ENCODE measurements at places on chromosomes 1 and 21. TPM values are rescaled to one million over a fixed set of nuclear protein-coding genes. Genes with fewer than 3 reads are reported as not detected.

DNA sequence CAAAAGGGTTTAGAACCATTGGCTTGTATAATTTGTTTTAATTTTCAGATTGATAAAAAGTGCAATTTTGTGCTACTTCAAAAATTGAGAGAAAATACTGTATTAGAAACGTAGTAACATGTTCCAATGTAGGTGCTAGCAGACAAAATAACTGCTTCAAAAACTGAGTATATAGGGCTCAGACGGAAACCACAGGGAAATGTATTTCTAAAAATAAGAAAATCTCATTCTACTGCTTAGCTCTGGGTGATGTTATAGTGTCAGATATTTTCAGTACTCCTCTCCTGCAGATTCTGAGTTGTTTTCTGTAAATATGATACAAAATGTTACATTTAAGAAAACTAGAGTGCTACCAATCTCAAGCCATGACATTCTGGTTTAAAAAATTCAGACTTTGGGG, 55.4 kb downstream of the KCNK2 start:
- H3K27ac ChIP-seq, result no peak overlapping the region
- H3K27me3 ChIP-seq, result no peaks in the 10 kb centered on the region
- no peak for DNase-seq
- no peaks in the 10 kb centered on the region for H3K4me1 ChIP-seq

BSND gene
- not detected for total RNA-seq

CFH gene
- total RNA-seq, result 12.8 TPM

- no peak overlapping the region for H3K4me3 ChIP-seq
- no peak for DNase-seq
- H3K27ac ChIP-seq, result no peak overlapping the region
- peaks cover 14% of the 10 kb centered on the region for H3K27me3 ChIP-seq
Observed at GRCh38 chr1:213994888-213995287, 7.1 kb downstream of the PROX1 start.

DNA sequence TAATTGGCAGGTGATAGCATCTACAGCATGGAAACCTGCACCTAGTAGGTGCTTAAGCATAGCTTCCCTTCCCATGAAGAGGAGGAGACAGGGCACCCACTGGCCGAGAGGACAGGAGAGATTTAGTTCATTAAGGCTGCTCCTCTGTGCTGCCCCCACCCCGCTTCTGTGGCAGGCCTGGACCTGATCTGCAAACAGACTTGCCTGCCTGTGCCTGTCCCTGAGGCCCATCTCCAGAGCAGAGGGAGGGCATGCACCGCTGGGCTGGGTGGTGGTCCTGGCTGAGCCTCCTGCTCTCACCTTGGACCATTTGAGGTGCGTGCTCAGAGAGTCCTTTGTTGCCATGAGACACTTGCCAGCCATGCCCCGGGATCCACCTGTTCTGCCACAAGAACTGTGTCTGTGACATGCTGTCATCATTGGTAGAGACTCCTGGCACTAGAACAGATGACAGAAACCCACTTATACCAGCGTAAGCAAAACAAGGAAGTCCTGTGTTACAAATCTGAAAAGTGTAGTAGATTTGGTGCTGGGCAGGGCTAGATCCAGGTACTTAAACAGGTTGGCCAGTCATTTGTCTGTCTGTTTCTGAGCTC, 55.6 kb downstream of the PTPRF start:
- H3K36me3 ChIP-seq, result peaks cover 16% of the 10 kb centered on the region
- peaks cover 15% of the 10 kb centered on the region for H3K4me1 ChIP-seq
- H3K4me3 ChIP-seq, result no peak overlapping the region
- no peak for DNase-seq
- no peak overlapping the region for H3K27ac ChIP-seq

HSPA6 gene
- total RNA-seq, result 0.54 TPM

DNA sequence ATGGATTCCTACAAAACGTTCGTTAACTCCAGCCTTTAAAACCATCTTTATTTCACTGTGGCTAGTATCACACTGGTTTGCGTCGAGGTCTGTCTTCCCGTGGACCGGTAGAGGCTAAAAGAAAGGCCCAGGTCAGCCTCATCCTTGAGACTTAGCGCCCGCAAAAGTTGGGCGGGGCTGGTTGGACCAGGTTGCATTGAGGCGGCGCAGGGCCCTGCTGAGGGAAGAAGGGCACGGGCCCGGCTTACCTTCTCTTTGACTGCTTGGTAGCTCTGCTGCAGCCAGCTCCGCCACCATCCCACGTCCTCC, 455 bp downstream of the BSDC1 start:
- peaks cover 4% of the 10 kb centered on the region for H3K4me1 ChIP-seq
- H3K27me3 ChIP-seq, result no peaks in the 10 kb centered on the region
- peaks cover 19% of the 10 kb centered on the region for H3K36me3 ChIP-seq
- peak overlapping the region; percentile 73 for H3K4me3 ChIP-seq
- no peak for DNase-seq

RPE65 gene
- under 0.01 TPM for total RNA-seq

Data from IMR-90 (cell line).